ENCODE measurements at places on chromosomes 6 and 20.
A peak's percentile ranks its signal among the peaks of the same experiment; 100 is the strongest.

DNA sequence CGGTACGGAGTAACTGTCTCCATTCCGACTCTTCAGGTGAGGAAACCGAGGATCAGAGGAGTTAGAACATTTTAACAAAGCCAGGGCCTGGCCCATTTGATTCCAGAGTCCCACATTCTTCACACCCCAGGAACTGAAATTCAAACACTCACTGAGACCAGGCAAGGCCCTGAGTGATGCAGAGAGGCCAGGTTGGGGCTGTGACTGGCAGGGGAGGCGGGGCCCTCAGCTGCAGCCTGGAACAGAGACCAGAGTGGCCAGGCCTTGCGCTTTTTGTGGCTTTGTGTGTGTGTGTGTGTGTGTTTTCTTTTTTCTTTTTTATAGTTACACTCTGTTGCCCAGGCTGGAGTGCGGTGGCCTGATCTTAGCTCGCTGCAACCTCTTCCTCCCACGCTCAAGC, 57.2 kb downstream of the BCAS4 start:
- peaks cover 35% of the 10 kb centered on the region for H3K4me1 ChIP-seq
- DNase-seq: no peak
- H3K4me3 ChIP-seq: no peak overlapping the region
- H3K36me3 ChIP-seq: peaks cover 2% of the 10 kb centered on the region
- peak overlapping the region; percentile 40 for H3K27ac ChIP-seq
- H3K27me3 ChIP-seq: no peaks in the 10 kb centered on the region

GRCh38 chr6:52574709-52575501, 2.0 kb downstream of the TRAM2 start:
- peak; percentile 74 for DNase-seq
- H3K27me3 ChIP-seq: peaks cover 35% of the 10 kb centered on the region
- peak overlapping the region; percentile 35 for H3K4me3 ChIP-seq

DNA sequence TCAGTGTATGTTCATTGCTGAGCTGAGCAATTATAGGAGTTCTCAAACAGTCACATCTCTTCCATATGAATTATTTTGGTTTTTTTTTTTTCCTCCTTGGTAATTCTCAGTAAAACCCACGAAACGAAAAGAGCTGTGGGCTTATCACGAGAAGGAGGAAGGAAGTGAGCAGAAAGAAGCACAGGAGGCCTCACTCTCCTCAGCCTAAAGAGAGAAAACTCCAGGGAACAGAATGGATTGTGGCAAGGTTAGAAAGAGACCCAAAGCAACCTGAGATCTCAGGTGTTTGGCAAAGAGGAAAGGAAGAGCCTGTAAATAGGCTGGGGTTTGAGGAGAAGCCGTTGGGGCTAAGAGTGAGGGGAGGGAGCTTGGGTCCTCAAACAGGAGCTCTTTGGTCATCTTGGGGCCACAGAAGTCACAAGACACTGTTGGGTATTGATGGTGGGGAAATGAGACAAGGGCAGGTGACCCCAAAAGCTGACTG, 67.8 kb upstream of the CITED2 start:
- DNase-seq: peak; percentile 23
- H3K27me3 ChIP-seq: peaks cover 2% of the 10 kb centered on the region
- peak overlapping the region; percentile 67 for H3K4me3 ChIP-seq
- peaks cover 47% of the 10 kb centered on the region for H3K4me1 ChIP-seq
- peaks cover 10% of the 10 kb centered on the region for H3K36me3 ChIP-seq

DNA sequence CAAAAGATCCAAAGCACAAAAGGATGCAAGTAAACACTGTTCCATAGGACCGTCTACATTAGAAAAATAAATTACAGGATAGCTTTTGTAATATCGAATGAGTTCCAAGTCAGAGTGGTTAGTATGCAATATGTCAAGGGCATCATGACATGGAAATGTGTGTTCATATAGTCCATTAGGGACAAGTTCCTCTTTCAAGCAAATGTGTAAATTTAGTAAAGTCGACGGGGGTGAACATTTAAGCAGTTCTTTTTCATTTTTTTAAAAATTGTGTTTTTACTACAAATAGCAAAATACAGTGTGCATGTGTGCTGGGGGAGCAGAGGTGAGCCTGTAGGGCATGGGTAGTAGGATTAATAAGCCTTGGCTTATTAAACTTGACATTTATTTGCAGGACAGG, 359.0 kb downstream of the ESR1 start:
- H3K27me3 ChIP-seq: no peaks in the 10 kb centered on the region
- peaks cover 62% of the 10 kb centered on the region for H3K36me3 ChIP-seq
- peaks cover 22% of the 10 kb centered on the region for H3K4me1 ChIP-seq
- no peak overlapping the region for H3K27ac ChIP-seq

DNA sequence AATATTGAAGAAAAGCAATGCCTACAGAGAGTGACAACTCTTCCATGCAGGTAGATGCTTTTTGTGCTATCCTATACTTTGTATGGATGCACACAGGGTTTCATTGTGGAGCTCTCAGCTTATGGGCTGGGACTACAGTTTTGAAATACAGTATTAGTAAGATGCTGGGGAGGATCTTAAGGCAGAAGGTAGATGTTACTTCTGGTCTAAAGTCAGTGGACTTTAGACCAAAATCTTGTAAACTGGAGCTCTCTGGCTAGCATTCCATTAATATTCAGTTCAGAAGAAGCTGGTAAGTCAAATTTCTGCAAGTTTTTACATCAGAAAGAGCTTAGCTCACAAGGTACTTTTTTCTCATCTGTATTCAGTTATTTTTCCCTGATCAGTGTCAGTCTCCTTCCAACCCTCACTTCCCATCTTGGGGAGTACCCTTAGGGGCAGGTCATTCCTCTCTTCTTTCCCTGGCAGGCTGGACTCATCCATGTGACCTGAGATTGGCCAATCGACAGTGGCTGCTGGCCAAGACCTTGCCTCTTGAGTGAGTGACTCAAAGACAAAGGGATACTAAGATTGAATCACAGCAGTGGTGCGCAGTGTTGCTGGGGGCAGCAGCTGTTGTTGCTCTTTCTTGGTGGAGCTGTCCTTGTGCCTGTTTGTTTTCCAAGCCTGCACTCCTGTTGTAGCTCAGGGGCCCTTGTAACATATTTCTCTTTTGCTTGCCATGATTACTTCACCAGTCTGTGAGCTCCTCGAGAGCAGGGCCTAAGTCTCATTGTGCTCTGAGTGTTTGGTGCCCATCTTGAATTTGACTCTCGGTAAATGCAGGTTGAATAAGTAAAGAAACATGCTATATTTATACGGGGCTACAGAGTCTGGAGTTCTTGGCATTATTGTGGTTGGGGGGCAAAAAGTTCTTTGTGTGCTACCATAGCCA, 2.8 kb upstream of the PHF20 start:
- DNase-seq: peak; percentile 56
- H3K27me3 ChIP-seq: no peaks in the 10 kb centered on the region
- peak overlapping the region; percentile 77 for H3K4me3 ChIP-seq
- H3K4me1 ChIP-seq: peaks cover 52% of the 10 kb centered on the region
- peaks cover 20% of the 10 kb centered on the region for H3K36me3 ChIP-seq

- no peaks in the 10 kb centered on the region for H3K27me3 ChIP-seq
- no peak overlapping the region for H3K4me3 ChIP-seq
- peaks cover 2% of the 10 kb centered on the region for H3K36me3 ChIP-seq
- H3K27ac ChIP-seq: no peak overlapping the region
Measured at GRCh38 chr6:155352811-155353210, 38.5 kb upstream of the TFB1M start.

- H3K27me3 ChIP-seq: peaks cover 2% of the 10 kb centered on the region
- H3K27ac ChIP-seq: no peak overlapping the region
- no peaks in the 10 kb centered on the region for H3K4me1 ChIP-seq
- H3K4me3 ChIP-seq: no peak overlapping the region
- H3K36me3 ChIP-seq: no peaks in the 10 kb centered on the region
Measured at GRCh38 chr6:56814308-56814707, 140.6 kb upstream of the BEND6 start.

GRCh38 chr20:24842918-24843715, 106.0 kb upstream of the CST7 start:
- H3K27me3 ChIP-seq: peaks cover 36% of the 10 kb centered on the region
- no peaks in the 10 kb centered on the region for H3K36me3 ChIP-seq
- H3K4me3 ChIP-seq: no peak overlapping the region
- DNase-seq: no peak

- H3K27ac ChIP-seq: no peak overlapping the region
- no peaks in the 10 kb centered on the region for H3K36me3 ChIP-seq
Measured at GRCh38 chr6:5115168-5115567, 30.0 kb downstream of the PPP1R3G start.

- no peaks in the 10 kb centered on the region for H3K4me1 ChIP-seq
- H3K36me3 ChIP-seq: no peaks in the 10 kb centered on the region
- H3K27me3 ChIP-seq: peaks cover 2% of the 10 kb centered on the region
- no peak overlapping the region for H3K4me3 ChIP-seq
- DNase-seq: no peak
- H3K27ac ChIP-seq: no peak overlapping the region
Measured at GRCh38 chr6:118324116-118324515, 224.0 kb upstream of the PLN start.

GRCh38 chr20:56780266-56780665, 151.2 kb downstream of the TFAP2C start:
- no peaks in the 10 kb centered on the region for H3K36me3 ChIP-seq
- H3K27ac ChIP-seq: no peak overlapping the region
- H3K27me3 ChIP-seq: peaks cover 2% of the 10 kb centered on the region
- H3K4me3 ChIP-seq: no peak overlapping the region
- peaks cover 11% of the 10 kb centered on the region for H3K4me1 ChIP-seq
- no peak for DNase-seq

- no peaks in the 10 kb centered on the region for H3K36me3 ChIP-seq
- no peak overlapping the region for H3K27ac ChIP-seq
- H3K4me1 ChIP-seq: peaks cover 10% of the 10 kb centered on the region
- peaks cover 8% of the 10 kb centered on the region for H3K27me3 ChIP-seq
- no peak for DNase-seq
Measured at GRCh38 chr6:150312395-150312794, 56.4 kb upstream of the IYD start.

DNA sequence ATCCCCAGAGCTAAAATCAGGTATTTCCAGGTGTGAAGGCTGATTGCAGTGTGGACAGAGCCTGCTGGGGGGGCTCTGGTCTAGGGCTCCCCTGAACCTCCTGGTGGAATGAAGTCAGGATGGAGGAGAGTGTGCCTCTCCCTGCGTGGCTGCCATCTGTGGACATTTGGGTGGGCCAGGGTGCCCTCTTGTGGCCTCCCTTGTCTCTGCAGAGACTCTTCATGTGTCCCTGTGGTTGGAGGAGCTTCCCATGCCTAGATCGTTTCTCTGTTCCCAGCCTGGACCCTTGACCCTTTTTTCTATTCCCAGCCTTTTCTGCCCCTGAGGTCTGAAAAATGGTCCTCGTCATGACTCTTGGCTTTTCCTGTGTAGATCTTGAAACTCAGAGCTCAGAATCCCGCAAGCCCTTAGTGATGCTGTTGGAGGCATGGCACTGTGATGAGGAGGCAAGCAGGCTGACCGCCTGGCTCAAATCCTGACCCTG, 9.9 kb upstream of the PSMF1 start:
- no peaks in the 10 kb centered on the region for H3K4me1 ChIP-seq
- no peaks in the 10 kb centered on the region for H3K36me3 ChIP-seq
- no peaks in the 10 kb centered on the region for H3K27me3 ChIP-seq
